ENCODE measurements at places on chromosomes 6 and 20.
A peak's percentile ranks its signal among the peaks of the same experiment; 100 is the strongest.

DNA sequence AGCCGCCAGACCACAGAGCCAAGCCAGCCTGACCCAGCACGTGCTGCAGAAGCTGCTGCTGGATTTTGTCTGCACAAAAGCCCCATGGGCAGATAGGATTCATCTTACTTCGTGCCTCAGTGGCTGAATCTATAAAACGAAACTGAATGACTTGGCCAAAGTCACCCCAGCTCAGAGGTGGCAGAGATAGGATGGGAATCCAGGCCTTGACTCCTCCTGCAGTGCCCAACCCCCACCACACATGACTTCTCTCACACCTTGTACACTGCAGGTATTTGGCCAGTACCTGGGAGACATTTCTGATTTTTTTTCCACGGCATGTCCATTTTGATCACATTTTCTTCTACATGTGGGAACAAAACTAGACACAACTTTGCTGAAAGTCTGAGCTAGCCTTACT is 182.1 kb downstream of the ANKRD60 start:
- DNase-seq, result no peak

DNA sequence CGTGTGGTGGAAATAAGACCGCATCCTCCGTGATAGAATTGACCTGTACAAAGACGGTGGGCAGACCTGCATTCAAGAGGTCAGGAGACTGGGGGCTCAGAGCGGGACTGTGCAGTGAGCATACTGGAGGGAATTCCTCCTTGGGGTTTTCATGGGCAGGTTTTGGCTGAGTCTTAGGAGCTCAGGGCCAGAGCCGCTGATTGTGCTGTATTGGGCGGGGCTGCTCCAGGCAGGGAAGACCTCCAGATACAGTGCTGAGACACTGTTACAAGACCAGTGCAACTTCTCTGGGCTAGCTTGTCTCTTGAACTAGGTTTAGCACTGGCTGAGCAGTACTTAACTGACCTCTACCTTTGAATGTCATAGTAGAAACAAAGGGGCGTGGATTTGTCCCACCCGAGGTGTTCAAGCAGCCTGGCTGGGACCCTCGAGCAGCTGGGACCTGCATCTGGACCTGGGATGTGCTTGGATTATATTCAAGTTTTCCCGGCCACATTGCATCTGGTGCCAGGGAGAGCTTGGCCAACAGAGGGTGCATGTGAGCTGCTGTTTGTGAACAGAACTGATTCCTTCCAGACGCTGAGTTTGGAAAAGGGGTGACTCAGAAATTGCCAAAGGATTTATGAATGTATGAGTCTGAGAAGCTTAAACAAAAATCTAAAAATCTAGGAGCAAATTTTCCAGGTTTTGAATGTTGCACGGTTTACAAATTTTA is 33.4 kb upstream of the SLC22A1 start:
- DNase-seq, result no peak

DNA sequence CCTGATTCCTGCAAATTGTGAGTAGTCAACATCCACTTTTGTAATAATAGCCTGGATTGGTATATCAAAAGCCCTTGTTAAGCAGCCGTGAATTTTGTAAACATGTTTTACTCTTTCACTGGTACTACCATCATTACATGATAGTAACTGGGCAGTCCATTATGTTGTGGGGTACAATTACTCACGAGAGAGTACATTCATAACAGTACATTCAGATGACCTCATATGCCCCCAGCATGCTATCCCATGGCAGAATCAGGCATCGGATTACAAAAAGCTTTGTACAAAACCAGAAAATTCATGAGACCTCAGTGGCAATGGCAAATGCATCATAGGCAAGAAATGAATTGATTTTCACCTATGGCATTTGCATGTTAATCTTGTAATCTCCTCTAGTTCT is 166.2 kb downstream of the EPM2A start:
- DNase-seq, result no peak

- no peak for DNase-seq
Measured at GRCh38 chr6:100430962-100431361, 33.8 kb downstream of the SIM1 start.

DNA sequence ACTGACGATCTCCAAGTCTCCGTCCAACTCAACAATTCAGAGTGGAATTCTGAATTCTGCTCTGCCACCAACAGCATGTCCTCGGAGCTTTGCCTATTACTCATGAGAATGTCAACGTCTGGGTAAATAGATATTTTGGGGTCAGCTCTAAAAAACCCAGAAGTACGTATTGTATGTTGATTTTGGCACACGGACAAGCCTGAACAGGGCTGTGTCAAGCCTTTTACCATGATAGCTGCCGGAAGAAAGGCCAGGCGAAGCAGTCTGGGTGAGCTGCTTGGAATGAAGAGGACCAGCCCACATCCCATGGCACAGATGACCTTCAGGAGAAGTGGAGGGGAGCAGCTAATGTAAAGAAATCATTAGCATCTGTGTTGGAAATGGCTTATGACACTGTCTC is 88.0 kb upstream of the JAG1 start:
- DNase-seq, result no peak

- no peak for DNase-seq
Measured at GRCh38 chr6:118086159-118086558, 179.1 kb downstream of the SLC35F1 start.

DNA sequence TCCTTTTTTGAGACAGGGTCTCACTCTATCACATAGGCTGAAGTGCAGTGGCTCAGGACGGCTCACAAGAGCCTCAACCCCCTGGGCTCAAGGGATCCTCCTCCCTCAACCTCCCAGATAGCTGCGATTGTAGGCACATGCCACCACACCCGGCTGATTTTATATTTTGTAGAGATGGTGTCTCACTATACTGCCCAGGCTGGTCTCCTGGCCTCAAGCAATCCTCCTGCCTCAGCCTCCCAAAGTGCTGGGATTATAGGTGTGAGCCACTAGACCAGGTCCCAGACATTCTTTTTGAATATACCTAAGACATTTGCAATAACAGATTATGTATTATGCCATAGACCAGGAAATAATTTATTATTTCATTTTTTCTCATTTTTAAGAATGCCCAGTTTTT is 58.3 kb upstream of the CDYL start:
- DNase-seq, result no peak

DNA sequence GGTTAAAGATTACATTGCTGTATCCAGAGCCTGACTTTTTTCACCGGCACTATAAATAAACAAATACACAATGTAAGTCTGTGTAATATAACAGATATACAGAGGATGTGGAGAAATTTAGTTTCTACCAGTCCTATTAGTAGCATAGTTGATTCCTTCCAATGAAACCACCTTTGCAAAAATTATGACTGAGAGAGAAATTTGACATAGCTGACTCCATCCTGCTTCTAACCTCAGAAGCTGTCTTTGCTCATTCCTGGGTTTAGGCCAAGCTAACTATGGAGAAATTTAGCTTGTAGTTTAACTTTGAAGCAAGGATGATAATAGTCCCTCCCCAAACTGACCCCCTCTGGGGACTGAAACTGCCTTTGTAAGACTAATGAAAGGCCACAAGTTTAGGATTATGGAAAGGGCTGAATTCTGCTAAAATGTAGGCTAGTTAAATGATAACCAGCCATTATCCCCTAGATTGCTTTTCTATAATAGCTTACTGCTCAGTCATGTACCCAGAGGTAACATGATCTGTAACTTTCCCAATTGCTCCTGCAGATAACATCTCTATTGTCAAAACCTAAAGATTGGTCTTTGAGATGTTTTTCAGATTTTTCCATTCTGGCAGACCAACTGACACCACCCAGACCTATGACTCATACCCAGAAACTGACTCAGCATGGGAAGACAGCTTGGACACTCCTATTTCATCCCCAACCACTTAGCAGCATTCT is 172.8 kb upstream of the ARG1 start:
- no peak for DNase-seq

GRCh38 chr20:62822788-62823651 is 6.2 kb downstream of the COL9A3 start:
- peak; percentile 76 for DNase-seq

DNA sequence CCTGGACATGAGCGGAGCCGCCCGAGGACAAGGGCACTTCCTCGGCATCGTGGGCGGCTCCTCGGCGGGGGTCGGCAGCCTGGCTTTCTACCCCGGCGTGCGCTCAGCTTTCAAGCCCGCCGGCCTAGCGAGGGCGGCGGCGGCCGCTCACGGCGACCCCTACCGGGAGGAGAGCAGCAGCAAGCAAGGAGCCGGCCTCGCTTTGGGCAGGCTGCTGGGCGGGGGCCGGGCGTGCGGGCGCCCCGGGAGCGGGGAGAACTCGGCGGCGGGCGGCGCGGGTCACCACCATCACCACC is 6.7 kb downstream of the PRDM13 start:
- DNase-seq, result no peak

- no peak for DNase-seq
Measured at GRCh38 chr20:32661820-32662528, 11.8 kb downstream of the C20orf203 start.

GRCh38 chr6:116393430-116393829 is 22.7 kb downstream of the DSE start:
- DNase-seq, result no peak
